ENCODE measurements at places on chromosomes 5 and 9.

- peak; percentile 61 for DNase-seq
Measured at GRCh38 chr5:82641331-82642003, 363.3 kb upstream of the RPS23 start.

DNA sequence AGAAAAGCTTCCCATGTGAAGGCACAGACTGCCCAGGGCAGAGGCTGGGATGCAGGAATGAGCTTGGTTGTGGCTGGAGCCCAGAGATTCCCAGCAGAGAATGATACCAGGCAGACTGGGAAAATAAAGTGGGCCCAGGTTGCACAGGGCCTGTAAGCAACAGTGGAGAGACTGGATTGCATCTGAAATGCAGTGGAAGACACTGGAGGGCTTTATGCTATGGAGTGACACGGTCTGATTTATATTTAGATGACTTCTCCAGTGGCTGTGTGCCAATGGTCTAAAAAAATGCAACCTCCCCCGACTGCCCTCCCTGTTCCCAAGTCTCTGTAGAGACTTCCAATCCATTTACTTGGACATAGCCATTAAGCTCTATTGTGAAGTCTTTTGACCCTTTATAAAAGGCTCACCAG lies 951.1 kb upstream of the DMAC1 start:
- DNase-seq, result no peak

DNA sequence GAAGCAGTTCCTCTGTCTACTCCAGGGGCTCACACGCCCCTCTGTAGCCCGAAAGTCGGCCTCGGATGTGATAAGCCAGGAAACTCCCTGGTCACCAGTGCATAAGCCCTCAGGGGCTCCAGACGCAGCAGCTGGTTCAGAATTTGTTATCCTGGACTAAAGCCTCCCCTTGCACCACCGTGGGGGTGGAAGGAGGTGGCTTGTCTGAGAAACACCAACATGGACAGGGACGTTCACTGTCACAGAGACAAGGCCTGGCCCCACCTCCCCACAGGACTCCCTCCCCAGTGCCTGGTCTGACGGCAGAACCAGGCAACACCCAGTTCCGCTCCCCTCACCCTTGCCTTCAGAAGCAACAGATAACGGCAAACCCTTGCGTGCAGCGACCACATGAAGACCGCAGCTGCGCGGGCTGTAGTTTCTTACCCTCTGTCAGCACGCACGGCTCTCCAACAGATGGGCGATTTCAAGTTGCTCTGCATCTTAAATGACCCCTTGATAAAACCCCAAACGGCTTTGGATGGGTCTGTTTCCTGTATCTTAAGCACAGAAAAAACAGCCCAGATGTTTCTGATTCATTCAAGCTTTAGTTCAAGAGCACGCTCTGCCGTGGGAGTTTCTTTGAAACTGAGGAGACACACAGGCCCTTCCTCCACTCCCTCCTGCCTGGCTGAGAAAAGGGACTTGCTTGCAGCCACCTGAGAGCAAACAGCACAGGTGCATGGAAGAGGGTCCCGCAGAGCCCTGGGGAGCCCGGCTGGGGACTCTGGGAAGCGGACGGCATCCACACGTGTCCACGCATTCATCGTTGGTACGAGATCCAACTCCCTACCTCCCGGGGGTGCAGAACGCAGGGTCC lies 44.7 kb upstream of the NKD2 start:
- DNase-seq, result no peak

DNA sequence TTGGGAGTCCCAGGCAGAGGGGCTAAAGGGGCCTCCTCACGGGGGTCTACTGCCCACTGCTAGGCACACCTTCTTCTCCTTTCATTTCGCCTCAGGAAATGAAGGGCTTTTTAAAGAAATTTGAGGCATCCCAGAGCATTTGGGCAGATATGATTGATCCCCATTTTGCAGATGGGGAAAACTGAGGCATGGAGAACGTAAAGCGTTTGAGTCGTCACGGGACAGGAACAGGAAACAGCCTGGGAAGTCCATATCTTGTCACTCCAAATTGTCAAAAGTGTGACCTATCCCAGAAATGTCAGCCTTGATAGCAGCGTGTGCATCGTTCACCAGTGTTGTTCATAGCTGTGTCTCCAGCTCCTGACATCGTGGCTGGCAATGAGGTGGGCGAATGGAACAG lies 98.2 kb downstream of the DAB2IP start:
- DNase-seq, result no peak

- no peak for DNase-seq
Measured at GRCh38 chr9:122229485-122229837, 704 bp upstream of the LHX6 start.

DNA sequence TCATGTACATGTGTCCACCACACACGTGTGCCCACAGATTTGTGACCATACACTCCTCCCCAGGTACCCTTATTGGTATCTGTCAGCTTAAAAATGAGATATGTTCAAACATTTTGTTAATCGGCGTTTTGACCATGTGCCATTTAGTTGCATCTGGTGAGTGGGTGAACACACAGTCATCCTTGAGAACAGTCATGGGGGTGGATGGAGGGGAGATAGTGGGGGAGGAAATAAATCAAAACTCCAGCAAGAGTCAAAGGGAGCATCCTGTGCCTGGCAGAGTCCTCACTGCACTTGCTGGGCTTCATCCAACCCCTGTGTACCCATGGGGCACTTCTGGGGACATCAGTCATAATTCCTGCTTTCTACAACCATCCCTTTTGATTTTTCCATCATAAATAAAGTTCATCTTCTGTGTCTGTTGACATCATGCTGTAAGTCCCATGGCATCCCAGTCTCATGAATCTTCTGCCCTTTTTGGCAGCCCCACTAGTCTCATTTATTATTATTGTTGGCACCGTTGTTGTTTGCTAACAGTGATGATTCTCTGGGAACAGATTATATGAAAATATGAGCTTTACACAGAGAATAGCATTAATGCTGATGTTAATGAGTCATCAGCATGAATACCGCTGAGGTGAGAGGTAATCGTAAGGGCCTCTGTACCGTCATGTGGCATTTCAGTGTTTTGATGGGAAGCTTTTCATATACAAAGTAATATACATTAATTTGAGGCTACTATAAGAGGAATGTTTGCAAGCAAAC lies 24.4 kb upstream of the CLK4 start:
- DNase-seq, result peak; percentile 31

DNA sequence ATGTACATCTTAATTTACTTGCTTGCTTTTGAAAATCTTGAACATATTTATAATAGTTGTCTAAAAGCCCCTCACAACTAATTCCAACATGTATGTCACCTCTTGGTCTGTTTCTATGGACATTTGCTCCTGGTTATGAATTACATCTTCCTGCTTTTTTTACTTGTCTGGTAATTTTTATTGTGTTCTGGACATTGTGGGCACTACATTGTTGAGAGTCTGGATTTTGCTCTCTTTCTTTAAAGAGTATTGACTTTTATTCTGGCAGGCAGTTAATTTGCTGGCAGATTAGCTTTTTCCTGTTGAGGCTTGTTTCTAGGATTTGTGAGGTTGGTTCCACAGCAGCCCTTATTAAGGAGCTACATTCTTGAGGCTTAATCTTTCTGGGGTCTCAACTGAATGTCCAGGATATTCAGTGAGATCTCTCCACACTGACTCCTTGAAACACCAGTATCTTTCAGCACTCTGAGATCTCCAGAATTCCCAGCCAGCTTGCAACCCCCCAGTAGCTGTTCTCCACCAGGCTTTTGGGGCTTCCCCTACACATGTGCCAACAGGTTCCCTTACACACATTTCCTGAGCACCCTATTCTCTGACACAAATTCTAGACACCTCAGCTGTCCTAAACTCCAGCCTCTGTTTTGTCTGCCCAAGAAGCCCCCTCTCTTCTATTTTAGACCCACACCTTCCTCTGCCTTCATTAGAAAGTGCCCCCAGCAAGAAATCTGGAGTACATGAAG lies 27.4 kb downstream of the KIAA1191 start:
- no peak for DNase-seq

GRCh38 chr5:26805076-26805475 lies 233.3 kb downstream of the CDH9 start:
- DNase-seq, result no peak

GRCh38 chr5:33563983-33564908 lies 123.5 kb downstream of the TARS1 start:
- no peak for DNase-seq

- DNase-seq, result peak; percentile 31
Measured at GRCh38 chr9:91495450-91495849, 71.8 kb upstream of the NFIL3 start.

DNA sequence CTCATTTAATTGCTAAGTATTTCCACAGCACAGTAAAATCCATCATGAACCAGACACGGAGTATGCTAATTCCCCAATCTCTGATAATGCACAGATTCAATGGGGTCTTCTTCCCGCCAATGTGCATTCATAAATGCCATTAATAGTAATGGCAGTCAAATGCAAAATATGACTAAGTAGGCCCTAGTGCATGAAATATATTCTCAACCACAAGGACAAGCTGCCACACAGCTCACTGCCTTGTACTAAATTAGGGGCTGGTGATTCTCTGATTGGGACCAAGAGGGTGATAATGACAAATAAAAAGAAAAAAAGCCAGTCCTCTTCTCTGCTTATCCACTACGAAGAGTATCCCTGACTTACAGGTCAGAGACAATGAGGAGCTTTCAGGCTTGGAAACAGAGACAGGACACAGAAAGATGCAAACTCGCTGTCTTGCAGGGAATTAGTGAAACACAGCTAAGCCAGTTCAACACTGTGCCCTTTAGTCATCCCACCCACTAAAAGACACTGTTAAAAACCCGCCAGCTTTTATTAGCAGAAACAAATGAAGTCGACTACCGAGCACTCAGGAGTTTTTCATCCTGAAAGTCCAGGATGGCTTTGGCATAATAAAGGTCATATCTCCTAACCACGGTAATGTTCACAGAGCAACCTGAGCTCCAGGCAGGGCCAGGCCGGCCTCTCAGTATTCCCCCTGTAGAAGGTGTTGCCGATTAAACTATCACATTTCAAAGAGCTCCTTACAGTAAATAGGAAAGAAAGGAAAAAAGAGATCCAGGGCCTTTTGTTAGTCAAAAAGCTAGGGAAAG lies 148.1 kb downstream of the EBF1 start:
- no peak for DNase-seq

- DNase-seq, result peak; percentile 12
Measured at GRCh38 chr9:78601957-78602565, 305.1 kb downstream of the PSAT1 start.

DNA sequence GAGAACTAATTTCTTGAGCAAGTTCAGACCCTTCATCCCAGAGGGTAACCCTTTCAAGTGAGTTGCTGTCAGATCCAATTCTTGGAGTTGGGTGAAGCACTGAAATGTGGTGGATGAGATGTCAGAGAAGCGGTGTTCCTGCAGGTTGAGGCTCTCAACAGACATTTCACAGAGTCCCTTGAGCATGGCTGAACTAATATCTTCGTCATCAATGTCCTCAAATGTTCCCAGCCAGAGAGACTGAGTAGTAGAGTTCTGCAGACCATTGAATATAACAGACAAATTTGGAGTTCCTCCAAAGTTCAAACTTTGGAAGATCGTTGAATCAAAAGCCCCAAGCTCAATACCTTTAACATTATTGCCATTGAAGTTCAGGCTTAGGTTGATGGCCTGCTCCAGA lies 12.7 kb downstream of the CD180 start:
- DNase-seq, result no peak

- DNase-seq, result no peak
Measured at GRCh38 chr9:2043243-2043642, 28.1 kb downstream of the SMARCA2 start.

GRCh38 chr9:88678431-88678830 lies 143.5 kb downstream of the NXNL2 start:
- DNase-seq, result no peak

All from Caki2 (cell line).